ENCODE measurements at places on chromosomes 12 and 14. TPM values are rescaled to one million over a fixed set of nuclear protein-coding genes. Genes with fewer than 3 reads are reported as not detected.

Gene ANO2
- total RNA-seq = 8.7 TPM

Gene ESR2
- 1.2 TPM for total RNA-seq

Gene PPP4R4
- total RNA-seq = 0.72 TPM

Gene SLC39A2
- not detected for total RNA-seq

Gene FAM186B
- not detected for total RNA-seq

Gene MMP17
- not detected for total RNA-seq

Gene C12orf54
- not detected for total RNA-seq

Gene A2M
- total RNA-seq = 124 TPM

DNA sequence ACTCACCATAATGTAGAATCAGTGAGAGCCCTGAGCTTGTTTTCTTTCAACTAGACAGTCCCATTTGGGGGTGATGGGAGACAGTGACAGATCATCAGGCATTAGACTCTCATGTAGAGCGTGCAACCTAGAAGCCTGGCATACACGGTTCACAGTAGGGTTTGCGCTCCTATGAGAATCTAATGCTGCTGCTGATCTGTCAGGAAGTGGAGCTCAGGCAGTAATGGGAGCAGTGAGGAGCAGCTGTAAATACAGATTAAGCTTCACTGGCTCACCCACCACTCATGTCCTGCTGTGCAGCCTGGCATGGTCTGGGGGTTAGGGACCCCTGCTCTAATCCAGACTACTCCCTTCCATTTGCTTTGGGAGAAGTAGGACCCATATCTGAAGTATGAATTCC is 55.6 kb downstream of the FNTB start:
- DNase-seq = no peak

DNA sequence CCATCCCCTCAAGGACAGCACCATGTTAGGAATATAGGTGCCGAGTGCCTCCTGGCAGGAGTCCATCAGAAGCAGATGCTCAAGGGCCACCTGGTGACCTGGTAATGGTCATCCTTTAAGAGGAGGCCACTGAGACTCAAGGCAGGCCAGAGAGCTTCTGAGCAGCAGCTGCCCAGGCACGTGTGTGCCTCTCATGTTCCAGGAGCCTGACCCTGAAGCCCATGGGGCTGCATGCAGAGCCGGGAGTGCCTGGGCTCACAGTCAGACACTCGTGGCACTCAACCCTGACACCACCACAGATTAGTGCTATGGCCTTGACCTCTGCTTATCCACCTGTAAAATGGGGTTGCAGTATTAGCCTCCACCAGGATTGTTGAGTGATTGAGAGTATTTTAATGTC is 45.6 kb downstream of the C14orf132 start:
- no peak for DNase-seq

DNA sequence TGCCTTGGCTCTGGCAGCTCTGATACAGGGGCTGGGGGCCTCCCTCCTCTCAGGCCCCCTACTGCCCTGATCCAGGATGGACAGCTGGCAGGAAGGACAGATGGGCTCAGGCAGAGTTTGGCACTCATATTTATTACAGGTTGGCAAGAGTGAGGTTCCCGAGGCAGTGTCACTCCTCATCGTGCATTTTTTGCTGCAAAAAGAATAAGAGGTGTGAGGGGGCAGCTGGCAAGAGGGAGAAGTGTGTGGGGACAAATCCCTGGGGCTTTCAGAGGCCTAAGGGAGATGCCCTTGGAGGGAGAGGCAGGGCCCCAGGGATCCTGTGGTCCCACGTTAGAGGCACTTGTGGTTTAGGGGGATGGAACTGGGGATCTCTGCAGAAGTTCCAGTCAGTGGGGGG is 5.0 kb downstream of the CMTM5 start:
- no peak for DNase-seq

- DNase-seq = no peak
These were observed 71.6 kb downstream of the ERGIC2 start for GRCh38 chr12:29309320-29309902.

DNA sequence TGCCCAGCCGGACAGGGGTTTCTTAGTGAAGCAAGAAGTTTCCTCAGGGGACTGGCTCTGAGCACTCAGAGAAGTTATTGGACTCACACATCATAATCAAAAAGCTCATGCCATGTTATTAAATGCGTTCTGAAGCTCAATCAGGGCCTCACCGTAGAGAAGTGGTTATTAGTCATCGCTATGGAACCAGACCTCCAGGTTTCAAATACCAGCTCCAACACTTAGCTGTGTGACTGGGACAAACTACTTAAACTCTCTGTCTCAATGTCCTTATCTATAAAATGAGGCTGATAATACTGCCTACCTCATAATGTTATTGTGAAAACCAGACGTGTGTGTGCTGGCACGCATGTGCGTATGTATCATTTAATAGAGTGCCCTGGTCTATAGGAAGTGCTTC is 7.3 kb downstream of the STAT6 start:
- DNase-seq = no peak

DNA sequence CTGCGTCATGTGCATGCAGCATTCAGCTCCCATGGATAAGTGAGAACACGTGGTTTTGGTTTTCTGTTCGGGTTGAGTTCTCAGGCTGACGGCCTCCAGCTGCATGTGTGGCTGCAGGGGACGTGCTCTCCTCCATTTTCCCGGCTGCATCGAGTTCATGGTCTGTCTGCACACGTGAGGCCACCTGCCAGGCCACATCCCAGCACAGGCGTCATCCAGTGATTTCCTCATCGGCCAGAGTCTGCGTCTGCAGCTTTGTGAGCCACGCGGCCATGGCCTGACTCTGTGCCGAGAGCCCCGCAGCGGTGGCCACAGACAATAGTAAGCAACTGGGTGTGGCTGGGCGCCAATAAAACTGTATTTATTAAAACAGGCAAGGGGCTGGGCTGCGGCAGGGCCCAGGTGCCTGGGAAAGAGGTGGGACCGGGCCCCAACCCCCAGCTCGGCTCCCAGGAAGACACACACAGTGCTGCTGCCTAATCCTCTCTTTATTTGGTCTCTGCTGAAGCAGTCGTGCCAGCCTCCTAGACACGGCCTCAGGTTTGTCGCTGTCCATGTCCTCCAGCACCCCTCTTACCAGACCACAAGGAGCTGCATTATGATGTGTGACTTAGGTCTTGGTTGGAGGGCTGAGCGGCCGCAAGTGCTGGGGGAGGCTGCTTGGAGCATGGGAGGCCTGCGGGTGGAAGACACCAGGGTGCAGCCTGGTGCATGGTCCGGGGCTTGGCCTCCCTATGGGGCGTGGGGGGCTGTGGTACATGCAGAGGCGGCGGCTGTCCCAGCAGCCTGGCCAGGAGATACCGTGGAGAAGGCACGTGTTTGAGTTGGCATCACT is 52.0 kb downstream of the NOC4L start:
- no peak for DNase-seq

- DNase-seq = no peak
These were observed 7.6 kb upstream of the SRGAP1 start for GRCh38 chr12:63836936-63837335.

DNA sequence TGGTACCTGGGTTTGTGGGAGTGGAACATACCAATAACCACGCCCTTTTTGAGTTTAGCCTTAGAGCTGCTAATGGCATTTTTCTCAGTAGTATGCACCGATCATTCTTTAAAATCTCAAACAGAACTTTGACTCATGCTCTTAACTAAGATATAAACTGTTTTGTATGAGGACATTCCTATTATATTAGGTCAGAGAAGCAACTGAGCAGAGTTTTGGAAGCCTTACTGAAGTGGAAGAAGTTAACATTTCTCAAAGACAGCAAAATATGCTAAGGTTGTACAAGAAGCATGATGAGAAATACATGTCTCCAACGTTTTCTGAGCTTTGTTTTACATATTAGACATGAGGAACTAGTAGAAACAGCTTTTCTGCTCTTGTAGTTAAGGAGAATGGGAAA is 819.2 kb downstream of the FSCB start:
- DNase-seq = peak; percentile 82

DNA sequence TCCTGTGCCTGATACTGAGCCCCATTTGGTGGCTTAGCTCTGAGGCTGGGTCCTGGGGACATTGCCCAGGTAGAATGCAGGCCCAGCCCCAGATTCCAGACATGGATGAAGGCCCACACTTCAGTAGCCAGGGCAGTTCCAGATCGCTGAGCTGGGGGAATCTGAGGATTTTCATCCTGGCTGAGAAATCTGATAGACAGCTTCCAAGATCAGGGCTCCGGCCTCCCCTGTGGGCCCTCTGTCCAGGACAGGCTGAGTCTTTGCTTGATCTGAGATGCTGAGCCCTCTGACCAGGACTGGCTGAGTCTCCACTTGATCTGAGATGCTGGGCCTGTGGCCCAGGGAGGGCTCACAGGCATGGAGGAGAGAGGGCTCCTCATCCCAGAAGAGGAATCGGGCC is 3.3 kb upstream of the RASAL1 start:
- no peak for DNase-seq

DNA sequence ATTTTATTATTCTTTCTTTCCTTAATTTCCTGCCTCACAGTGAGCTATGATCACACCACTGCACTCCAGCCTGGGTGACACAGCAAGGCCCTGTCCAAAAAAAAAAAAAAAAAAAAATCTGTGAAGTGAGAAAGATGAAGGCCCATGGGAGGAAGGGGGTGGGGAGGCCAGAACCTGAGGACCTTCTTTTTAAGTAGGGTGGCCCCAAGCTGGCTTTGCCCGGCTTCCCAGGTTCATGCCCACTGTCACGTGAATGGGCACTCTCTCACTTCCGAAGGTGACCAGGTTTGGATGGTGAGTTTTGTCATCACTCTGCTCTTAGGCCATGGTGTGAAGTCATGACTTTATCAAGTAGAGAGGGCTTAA is 82.3 kb downstream of the TNFAIP2 start:
- no peak for DNase-seq

DNA sequence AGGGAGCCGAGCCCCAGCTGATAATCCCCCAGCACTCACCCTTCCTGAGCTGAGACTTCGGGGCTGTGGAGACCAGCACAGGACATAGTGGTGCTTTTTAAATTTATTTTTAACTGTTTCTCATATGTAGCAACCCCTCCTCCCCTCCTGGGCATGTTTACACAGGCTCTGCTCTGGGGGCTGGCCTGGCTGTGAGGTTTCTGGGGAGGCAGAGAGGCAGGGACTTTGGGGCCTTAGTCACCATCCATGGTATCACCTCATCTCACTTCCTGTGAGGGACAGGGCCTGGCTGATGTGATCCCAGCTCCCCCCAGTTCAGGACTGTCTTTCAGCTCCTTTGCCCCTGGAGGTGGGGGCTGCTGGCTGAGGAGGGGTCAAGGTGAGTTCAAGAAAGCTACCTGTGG is 20.4 kb downstream of the VASH1 start:
- DNase-seq = no peak

DNA sequence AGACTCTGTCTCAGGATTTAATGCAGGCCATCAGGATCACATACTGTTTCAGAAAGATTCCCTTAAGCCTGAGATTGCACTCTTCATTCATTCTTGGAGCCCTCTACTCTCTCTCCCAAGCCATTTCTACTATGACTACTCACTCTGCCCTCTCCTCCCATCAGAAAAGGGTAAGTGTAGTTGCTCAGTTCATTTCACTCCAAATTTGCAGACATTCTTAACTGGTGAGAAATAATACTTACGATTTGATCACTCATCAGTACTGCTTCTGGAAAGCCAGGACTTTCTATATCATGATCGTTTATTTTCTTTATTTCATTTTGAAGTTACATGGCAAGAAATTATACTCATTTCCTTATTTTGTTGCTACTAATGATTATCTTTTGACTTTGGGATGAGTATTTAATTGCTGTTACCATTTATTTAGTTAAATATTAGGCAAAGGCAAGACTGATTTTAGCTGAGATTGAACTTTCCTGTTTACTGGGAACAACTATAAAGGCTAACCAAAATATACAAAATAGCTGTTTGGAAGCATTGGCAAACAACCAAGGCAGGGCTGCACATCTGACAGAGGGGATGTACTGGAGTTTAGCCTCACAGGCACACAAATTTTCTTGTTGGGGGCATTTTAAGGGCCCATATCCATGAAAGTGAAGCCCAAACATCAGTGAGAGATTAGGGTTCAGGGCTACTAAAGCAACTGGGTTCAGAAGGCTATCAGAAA is 4.1 kb upstream of the RERG start:
- DNase-seq = no peak

- no peak for DNase-seq
These were observed 99.2 kb upstream of the ZDHHC17 start for GRCh38 chr12:76664731-76665130.

GRCh38 chr12:42705863-42706262 is 116.3 kb upstream of the PRICKLE1 start:
- peak; percentile 77 for DNase-seq

GRCh38 chr12:19127270-19127669 is 2.3 kb upstream of the PLEKHA5 start:
- no peak for DNase-seq

DNA sequence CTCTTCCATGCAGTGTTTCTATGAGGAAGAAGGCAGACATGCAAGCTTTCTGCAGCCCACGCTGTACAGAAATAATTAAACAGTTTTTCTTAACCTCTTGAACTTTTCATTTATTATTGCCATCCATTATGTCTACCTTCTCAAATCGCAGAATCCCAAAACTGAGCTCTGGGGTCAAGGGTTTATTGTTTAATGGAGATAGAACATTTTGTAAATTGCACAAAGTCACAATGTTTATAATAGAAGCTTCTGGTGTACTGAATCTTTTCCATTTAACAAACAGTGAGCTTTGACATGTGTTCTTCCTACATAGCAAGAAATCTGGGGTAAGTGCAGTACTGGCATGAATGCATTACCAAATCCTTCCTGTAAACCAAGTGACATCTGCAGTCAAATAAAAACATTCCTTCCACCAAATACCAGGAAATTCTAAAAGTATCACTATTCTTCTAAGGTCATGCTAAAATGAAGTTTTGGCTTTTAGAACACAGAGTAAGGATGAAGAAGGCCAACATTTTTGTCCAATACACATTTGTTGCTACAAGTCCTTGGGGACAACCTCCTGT is 385.3 kb upstream of the DDHD1 start:
- DNase-seq = peak; percentile 50

DNA sequence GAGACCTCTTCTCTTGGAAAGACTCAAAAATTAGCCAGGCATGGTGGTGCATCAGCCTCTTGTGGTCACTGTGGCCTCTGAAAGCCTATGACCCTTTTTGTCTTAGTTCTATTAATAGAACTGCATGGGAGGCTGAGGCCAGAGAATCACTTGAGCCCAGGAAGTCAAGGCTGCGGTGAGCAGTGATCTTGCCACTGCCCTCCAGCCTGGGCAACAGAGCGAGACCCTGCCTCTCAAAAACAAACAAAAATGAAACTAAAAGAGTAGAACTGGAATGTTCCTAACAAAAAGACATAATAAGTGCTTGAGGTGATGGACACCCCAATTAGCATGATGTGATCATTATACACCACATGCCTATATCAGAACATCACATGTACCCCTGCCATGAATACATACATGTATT is 197.0 kb upstream of the EEA1 start:
- no peak for DNase-seq

- DNase-seq = no peak
These were observed 531 bp downstream of the DLGAP5 start for GRCh38 chr14:55190906-55191202.

All from umbilical cord (tissue), 2 donors.